Fibroblast of lung (primary cell): ENCODE measurements at places on chromosomes 7 and 10. TPM values are rescaled to one million over a fixed set of nuclear protein-coding genes. Genes with fewer than 3 reads are reported as not detected.

Gene TAS2R5
- total RNA-seq, result 1.0 and 1.3 TPM in 2 replicates

Gene ASB15
- not detected in 2 replicates for total RNA-seq

Gene SEMA3D
- 4.6 and 12.1 TPM in 2 replicates for total RNA-seq

Gene IMMP2L
- total RNA-seq, result 14.4 and 14.6 TPM in 2 replicates

Gene NPSR1
- not detected in 2 replicates for total RNA-seq

Gene AVPI1
- total RNA-seq, result 31.8 and 77.5 TPM in 2 replicates

Gene HTR5A
- total RNA-seq, result not detected in 2 replicates

Gene VWA2
- total RNA-seq, result under 0.01 and 0.17 TPM in 2 replicates

Gene MPP7
- 0.51 and 0.99 TPM in 2 replicates for total RNA-seq

Gene C7orf25
- 5.9 and 8.8 TPM in 2 replicates for total RNA-seq

Gene COMTD1
- total RNA-seq, result 5.6 and 8.3 TPM in 2 replicates

Gene GDF2
- not detected in 2 replicates for total RNA-seq
